ENCODE measurements at places on chromosomes 13 and 19.
A peak's percentile ranks its signal among the peaks of the same experiment; 100 is the strongest.

GRCh38 chr13:92676246-92676645 lies 550.4 kb upstream of the GPC6 start:
- DNase-seq: no peak

DNA sequence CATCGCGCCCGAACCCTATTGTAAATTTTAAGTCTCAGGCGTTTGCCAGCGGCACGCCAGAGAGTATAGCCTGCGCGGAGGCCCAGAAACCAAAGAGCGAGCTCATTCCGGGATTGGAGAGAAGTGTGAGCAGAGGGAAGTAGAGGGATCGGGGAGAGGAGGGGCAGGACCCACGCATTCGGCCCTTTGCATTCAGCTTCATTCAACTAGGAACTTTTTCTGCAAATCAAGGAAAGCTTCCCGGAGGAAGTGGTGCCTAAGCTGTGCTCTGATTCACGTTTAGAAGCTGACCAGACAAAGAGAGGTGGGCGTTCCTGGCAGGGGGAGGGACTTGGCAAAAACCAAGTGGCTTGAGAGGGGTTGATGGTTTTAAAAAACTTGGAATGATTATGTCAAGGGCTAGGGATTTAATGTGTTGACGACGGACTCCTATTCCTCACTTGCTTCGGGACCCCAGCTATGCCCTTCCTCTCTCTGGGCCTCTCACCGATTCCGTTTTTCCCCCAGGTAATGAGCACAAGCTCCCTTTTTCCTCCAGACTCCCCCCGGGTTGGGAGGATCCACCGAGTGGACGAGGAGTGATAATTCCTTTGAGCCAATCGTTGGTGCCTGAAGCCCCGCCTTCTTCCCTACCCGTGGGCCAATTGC lies 811 bp upstream of the PRMT1 start:
- DNase-seq: peak; percentile 73

DNA sequence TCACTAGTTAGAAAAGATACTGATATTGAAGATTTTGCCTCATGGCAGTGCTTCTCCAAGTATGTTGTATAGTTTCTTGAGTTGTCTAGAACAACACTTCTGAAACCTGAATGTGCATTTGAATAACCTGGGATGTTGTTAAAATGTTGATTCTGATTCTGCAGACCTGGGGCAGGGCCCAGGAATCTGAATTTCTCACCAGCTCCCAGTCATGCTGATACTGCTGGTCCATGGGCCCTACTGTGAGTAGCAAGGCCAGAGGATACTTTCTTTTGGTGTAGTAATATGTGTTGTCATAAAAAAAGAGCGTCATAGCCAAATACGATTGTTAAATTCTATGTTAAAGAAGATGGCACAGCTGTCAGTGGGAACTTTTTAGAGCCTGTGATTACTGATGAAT lies 41.6 kb upstream of the C1QTNF9 start:
- DNase-seq: no peak

DNA sequence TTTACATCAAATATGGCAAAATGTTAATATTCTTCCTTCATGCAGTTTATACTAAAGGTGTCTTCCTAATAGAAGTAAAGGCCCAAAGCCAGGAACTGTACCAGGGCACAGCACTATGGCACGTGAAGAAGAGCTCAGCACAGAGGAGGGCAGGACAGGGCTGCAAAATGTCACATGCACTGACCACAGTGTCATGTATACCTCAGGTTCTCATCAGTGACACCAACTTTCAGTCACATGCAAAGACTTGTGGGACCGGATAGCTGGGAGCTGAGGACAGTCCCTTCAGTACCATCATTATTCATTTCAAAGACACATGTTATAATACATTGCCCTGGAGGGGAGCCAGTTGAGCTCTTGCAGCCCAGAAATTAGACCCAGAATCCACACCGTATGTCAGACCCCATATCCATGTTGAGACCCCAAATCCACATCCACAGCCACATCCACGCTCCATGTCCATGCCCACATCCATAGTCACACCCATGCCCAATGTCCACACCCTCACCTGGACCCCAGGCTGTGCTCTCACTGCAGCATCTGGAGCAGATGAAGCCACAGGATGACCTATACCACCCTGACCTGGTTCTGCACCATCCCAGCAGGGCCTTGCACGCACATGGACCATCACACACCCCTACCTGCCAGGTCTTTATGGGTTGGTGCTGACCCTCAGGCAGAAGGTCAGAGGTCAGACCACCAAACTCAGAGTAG lies 111.8 kb downstream of the TUBA3C start:
- no peak for DNase-seq

DNA sequence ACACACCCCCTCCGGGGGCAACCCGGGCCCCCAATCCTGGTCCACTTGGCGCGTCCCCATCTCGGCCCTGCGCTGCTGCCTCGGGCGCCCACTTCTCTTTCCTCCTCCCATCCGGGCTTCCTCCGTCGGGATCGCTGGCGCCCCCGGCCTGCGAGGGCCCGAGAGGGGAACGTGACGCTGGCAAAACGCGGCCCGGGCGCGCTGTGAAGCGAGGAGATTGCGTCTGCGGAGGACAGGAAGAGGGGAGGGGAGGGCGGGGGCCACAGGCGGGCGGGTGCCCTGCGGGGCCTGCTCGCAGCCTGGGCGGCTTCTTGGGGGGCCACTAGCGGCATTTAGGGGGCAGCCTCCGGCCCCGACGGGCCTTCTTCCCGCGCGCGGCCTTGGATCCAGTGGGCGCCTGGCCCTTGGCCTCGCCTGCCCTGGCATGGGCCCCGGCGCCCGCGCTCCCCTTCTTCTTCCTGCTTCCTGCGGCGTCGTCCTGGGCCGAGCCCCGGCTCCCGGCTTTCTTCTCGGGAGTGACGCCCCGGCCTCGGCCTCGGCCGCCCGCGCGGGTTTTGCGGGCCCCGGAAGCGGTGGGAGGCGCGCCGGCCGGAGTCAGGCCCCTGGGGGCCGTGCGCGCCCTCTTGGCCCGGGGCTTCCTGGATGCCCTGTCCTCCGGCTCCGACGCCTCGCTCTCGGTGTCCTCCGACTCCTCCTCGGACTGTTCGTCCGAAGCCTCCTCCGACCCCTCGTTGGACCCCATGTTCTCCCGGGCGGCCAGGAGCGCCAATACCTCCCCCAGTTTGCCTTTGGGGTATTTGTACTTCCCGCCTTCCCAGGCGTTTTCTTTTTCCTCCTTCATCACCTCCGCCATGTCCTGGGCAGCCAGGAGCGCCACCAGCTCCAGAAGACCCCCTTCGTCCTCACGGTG lies 2.2 kb downstream of the PNMA8B start:
- DNase-seq: no peak

- DNase-seq: no peak
Measured at GRCh38 chr19:13579388-13580060, 73.2 kb upstream of the CACNA1A start.

GRCh38 chr13:22074403-22074802 lies 403.5 kb downstream of the FGF9 start:
- no peak for DNase-seq

DNA sequence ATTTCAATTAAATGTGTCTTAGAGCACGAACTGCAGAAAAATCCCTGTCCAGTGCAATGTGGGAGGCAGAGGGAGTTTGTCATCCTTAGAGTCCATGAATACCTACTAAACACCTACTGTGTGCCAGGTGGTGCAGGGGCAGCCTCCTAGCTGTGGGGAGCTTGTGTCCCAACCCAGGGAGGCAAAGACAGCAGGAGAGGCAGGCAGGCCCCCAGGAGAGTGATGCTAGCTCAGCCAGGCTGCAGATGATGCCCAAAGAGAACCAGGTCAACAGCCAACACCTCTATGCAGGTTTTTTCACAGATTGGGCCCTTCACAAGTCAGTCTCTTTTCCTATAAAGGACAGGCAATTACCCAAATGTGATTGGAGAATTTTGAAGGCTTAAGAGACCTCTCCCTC lies 108.2 kb upstream of the UQCRFS1 start:
- no peak for DNase-seq

GRCh38 chr13:80860845-80861244 lies 519.9 kb upstream of the SPRY2 start:
- DNase-seq: no peak

DNA sequence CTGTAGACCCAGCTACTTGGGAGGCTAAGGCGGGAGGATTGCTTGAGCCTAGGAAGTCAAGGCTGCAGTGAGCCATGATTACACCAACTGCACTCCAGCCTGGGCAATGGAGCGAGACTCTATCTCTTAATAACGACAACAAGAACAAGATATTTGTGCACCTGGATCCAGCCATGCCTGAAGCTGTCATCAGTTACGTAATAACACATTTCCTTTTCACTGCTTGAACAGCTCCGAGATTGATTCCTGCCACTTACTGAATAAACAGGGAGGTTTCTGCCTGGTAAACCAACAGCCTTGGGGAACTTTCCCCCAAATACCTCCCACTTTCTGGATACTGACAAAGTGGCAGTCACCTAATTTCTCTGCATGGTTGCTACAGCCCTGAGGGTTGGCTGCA lies 5.4 kb downstream of the KANK2 start:
- DNase-seq: no peak

GRCh38 chr19:5139583-5140325 lies 170.8 kb downstream of the KDM4B start:
- DNase-seq: no peak

DNA sequence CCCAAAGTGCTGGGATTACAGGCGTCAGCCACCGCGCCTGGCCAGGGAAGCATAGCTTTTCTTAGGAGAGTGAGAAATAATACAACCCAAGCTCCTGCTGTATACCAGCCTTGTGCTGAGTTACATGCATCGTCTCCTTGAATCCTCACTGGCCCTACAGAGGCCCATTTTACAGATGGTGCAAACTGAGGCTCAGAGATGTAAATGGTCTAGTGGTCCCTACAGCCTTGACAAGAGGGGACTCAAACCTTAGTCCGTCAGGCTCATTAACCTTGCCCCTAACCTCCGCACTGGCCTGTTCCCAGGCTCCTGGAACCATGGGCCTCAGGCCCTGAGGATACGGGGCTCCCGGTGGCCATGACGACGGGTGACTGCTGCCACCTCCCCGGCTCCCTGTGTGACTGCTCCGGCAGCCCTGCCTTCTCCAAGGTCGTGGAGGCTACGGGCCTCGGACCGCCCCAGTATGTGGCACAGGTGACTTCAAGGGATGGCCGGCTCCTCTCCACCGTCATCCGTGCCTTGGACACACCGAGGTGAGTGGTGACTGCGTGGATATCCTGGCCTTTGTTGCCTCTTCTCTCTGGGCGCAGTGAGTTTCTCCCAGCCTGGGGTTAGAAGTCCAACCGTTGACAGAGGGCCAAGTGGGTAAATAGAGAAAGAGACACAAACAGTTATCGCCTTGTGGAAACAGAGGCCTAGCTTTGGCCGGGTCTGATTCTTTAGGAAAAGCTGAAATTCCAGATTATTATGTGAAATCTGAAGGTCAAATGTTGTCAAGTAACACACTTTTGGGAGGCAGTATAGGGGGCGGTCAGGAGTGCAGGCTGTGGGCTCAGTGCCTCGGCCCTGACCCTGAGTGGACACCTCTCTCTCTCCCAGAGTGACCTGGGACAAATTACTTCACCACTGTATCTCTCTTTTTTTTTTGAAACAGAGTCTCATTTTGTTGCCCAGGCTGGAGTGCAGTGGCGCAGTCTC lies 8.7 kb downstream of the MARCHF2 start:
- no peak for DNase-seq

DNA sequence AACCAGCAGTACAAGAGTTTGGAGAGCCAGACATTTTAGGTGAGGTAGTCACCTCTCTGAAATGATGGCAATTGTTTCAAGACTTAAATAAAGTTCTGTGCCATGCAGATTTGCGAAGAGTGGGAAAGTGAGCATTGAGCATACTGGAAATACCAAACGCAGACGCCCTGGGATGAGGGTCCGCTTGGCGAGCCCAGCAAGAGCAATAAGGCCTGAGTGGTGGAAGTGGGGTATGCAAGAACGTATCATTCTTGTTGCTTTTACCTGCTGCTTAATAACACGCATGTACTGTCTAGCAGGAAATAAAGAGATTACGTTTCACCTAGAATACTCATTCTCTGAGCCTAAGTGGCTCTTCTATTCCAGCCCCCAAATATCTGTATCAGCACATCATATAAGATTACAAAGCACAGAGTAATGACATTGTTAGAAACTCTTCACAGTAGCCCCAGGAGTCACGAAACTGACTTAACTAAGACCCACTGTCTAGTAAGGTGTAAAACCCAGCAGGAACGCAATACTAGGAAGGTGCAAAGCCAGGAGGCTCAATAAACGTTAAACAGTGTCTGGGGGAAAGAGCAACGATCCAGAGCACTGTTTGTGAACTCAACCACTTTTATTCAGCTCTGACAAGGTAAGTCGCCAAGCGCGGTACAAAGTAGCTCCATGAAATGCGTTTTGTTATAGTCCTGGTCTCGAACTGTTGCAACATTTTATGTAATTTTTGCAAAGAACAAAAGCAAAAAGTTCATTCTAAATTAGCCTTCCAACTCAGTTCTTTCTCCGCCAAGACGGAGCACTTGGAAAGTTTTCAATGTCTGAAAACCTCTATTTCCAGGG lies 1.2 kb downstream of the RCBTB2 start:
- no peak for DNase-seq

GRCh38 chr13:109243311-109243951 lies 543.0 kb downstream of the IRS2 start:
- DNase-seq: peak; percentile 88

- DNase-seq: no peak
Measured at GRCh38 chr13:99974939-99975561, 3.5 kb upstream of the ZIC5 start.

DNA sequence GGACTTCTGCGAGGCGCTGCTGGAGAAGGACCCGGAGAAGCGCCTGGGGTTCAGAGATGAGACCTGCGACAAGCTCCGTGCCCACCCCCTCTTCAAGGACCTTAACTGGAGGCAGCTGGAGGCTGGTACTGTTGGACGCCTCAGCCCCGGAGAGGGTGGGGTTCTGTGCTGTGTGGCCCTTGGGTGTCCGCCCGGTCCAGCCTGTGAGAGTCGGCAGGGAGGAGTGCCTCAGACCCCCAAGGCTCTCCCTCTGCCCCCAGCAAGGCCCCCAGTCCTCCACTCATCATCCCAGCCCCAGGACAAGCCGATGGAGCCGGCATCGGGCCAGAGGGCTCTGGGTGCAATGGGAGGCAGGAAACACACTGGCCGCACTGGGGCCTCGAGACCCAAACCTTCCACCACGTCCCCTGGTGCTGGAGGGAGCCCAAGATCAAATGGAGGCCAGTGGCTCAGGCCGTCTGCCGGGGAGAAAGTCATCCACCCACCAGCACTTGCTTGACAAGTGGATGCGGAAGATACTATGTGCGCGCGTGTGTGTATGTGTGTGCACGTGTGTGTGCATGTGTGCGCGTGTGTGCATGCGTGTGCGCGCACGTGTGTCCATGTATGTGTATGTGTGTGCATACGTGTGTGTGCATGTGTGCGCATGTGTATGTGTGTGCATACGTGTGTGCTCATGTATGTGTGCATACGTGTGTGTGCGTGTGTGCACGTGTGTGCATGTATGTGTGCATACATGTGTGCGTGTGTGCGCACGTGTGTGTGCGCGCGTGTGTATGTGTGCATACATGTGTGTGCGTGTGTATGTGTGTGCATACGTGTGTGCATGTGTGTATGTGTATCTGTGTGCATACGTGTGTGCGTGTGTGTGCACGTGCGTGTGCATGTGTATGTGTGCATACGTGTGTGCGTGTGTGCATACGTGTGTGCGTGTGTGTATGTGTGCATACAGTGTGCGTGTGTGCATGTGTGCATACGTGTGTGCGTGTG lies 25.8 kb upstream of the TMEM255B start:
- DNase-seq: no peak

All from NCI-H226 (cell line).